ENCODE measurements at places on chromosomes 2 and 18.

GRCh38 chr2:110871637-110872036 is 139.3 kb downstream of the ACOXL start:
- DNase-seq, result no peak

DNA sequence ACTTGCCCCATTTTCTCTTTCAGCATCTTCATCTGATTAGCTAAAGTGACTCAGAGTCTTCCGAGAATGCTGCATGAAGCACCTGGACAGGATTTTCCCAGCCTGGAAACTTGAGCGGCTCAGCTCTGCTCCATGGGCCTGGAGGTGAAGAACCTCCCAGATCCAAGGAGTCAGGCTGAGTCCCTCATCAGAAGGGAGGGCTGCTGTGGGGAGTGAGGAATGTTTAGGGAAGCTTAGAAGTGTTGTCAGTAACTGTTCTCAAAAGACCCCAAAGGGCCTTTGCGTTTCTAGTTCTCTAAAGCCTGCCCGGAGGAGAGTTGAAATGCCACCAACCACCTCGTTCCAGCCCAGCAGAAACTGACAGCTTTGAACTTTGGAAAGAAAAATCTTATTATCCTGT is 157.1 kb downstream of the CLIP4 start:
- DNase-seq, result no peak

DNA sequence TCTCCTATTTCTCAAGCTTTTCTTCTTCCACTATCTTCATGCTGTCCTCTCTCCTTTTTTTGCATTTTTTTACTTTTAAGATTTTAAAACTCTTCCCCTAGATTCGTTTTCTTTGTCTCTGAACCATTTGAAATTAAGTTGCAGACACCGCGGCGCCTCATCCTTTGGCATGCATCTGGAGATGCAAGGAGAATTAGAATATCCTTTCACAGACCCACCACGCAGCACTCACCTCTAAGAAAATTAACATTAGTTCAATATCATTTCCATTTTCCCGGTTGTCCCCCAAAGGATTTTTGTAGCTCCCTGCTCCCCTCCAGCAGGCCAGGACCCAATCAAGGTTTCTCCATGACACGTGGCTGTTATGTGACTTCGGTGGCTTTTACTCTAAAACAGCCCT is 88.8 kb downstream of the C1QL2 start:
- DNase-seq, result no peak

GRCh38 chr2:112714836-112715631 is 5.8 kb upstream of the NT5DC4 start:
- DNase-seq, result no peak

GRCh38 chr18:3623769-3624545 is 174.0 kb downstream of the TGIF1 start:
- no peak for DNase-seq

- no peak for DNase-seq
Observed at GRCh38 chr2:134705861-134706586, 12.8 kb downstream of the TMEM163 start.

- peak; percentile 40 for DNase-seq
Observed at GRCh38 chr18:11733031-11733430, 44.0 kb downstream of the GNAL start.

- DNase-seq, result no peak
Observed at GRCh38 chr2:32011485-32011960, 715 bp upstream of the MEMO1 start.

DNA sequence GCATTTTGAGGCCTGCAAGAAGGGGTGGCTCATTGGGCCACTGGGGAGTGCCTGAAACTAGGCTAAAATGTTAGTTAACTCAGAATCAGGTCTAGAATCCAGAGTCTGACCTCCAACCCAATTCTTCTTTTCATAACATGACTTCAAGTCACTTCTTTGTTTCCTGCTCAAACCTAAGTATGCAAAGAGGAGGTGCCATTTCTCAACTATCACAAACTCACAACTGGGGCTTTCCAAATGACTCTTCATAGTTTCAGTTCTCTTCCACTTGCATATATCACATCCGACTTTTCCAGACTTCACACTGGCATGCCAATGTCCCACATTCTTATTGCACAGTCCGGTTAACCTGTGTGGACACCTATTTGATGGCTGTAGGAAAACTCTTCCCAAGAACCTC is 211.6 kb downstream of the TCF4 start:
- DNase-seq, result no peak

DNA sequence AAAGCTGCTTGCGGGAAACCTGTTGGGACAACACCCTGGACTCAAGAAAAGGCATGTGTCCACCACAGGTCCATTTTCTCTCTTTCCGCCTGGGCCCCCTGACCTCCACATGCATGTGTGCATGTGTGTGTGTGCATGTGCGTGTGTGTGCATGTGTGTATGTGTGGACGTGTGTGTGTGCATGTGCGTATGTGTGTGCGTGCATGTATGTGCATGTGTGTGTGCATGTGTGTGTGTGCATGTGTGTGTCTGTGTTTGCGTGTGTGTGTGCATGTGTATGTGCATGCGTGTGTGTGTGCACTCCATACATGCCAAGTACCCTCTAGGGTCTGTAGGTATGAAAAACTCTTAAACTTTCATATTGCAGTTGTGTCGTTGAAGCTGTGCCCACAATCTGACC is 16.3 kb downstream of the CAPN14 start:
- DNase-seq, result no peak

- no peak for DNase-seq
Observed at GRCh38 chr2:207729465-207729998, 18.1 kb downstream of the CCNYL1 start.

GRCh38 chr2:201167546-201167945 is 15.4 kb upstream of the CASP10 start:
- DNase-seq, result no peak

Data from NCI-H1436 (cell line).